ENCODE measurements at places on chromosomes 1 and 21. TPM values are rescaled to one million over a fixed set of nuclear protein-coding genes. Genes with fewer than 3 reads are reported as not detected.

Gene THEM5
- total RNA-seq, result not detected

Gene KIF26B
- 3.1 TPM for total RNA-seq

Gene SPATA46
- not detected for total RNA-seq

Gene NEK2
- 4.8 TPM for total RNA-seq

Gene RHBDL2
- total RNA-seq, result 8.4 TPM

Gene OR2G6
- not detected for total RNA-seq

Gene PGBD5
- under 0.01 TPM for total RNA-seq

Gene FAM72C
- under 0.01 TPM for total RNA-seq

Gene S100A11
- 79.3 TPM for total RNA-seq

Gene NPHS2
- not detected for total RNA-seq

Gene SLC35A3
- total RNA-seq, result 33.2 TPM

Gene GBP3
- 31.3 TPM for total RNA-seq

Gene FAM131C
- total RNA-seq, result 1.1 TPM

Gene ADAM30
- not detected for total RNA-seq

Gene SYNJ1
- total RNA-seq, result 1.4 TPM

Gene LRRC3
- total RNA-seq, result 0.43 TPM

Gene DNAJC28
- 0.85 TPM for total RNA-seq

Gene IL12RB2
- 1.1 TPM for total RNA-seq

Gene SPRR1B
- 15.3 TPM for total RNA-seq

Gene OR2T11
- total RNA-seq, result not detected

Gene CHI3L2
- total RNA-seq, result not detected

Gene OVAAL
- not detected for total RNA-seq

Gene RCSD1
- total RNA-seq, result under 0.01 TPM

Gene ZNF436
- 35.8 TPM for total RNA-seq

Gene LHX8
- under 0.01 TPM for total RNA-seq

Gene KRTAP12-2
- not detected for total RNA-seq

Gene LDLRAD1
- total RNA-seq, result under 0.01 TPM

Gene CA6
- not detected for total RNA-seq

Gene A3GALT2
- total RNA-seq, result not detected

Gene DPT
- not detected for total RNA-seq

Gene HOOK1
- total RNA-seq, result 9.2 TPM

Gene DENND2D
- total RNA-seq, result 21.7 TPM

Gene RBM11
- 1.3 TPM for total RNA-seq

Gene PKP1
- total RNA-seq, result 263 TPM

Gene BCL2L15
- total RNA-seq, result not detected

Gene CRABP2
- 132 TPM for total RNA-seq

Gene DNALI1
- total RNA-seq, result 0.21 TPM

Gene CCDC27
- not detected for total RNA-seq

Gene TRIM46
- total RNA-seq, result 3.4 TPM
